ENCODE measurements at places on chromosomes 4 and X.

DNA sequence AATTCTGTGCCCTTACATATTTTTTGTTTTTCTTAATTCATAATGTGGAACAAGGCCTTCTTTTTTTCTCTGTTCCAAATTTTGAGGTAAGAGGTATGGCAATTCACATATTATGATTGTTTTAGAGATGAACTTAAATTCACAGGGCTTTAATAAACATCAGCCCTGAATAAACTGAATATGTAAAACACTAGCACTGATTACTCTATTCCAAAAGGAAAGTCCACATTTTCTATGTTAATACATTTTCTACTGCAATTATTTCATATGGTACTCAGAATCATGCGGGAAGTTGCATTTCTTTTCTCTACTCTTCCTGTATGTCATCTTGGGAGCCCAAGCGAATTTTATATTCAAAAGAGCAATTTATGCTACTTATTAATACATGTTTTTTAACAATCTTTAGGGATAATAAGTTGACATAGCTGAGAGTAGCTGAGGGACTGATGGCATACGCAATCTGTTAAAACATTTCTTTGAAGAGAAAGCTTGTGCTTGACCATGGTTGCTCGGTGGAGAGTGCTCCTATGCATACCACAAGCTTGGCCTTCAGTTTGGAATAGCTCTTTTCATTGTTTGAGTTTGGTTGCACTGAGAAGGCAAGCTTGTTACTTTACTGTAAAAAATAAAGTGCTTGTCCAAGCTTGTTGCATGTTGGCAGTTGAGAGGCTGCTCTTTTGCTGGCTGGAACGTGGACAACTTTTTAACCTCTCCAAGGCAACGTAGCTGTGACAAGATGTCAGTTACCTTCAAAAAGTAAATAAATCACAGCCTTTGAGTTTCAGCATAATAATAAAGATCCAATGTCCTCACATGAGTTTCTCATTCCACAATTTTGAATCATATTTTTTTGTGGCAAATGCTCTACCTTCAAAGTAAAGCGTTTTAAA is 196.3 kb upstream of the SPRY1 start:
- no peak for DNase-seq

DNA sequence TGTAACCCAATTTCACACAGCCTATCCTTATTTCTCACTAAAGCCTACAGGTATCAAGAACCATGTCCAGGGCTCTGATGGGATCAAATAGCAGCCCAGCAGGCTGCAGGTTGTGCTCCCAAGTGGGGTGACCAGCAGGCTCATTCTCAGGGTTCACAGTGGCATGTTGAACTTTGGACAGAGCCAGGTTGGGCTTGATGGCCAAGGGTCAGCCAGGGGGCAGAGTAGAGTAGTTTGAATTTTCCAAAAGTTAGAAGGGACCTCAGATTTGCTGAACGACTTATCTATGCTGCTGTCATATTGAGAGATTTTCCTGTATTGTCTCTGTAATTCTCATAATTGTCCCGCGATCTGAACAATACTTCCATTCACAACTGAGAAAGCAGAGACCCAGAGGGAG is 310.8 kb upstream of the BOD1L1 start:
- no peak for DNase-seq

- no peak for DNase-seq
These were observed 182.2 kb downstream of the CAMK2D start for GRCh38 chr4:113579360-113579759.

DNA sequence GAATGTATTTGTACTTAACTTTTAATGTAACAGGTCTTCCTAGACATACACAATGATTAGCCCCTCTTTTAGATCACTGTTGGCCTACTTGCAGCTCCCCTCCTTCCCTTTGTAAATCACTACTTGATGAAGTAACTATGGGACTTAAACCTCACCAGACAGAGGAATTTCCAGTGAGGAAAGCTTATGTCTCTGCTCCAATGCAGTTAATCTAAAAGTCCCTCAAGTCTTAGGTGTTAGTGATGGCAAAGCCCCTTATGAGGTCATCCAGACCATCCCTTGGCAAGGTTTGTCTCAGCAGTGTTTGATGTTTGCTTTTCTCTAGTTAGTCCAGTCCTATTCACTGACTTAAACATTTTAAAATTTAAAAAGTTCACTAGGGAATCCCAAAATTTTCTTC is 877.3 kb upstream of the INTU start:
- no peak for DNase-seq

DNA sequence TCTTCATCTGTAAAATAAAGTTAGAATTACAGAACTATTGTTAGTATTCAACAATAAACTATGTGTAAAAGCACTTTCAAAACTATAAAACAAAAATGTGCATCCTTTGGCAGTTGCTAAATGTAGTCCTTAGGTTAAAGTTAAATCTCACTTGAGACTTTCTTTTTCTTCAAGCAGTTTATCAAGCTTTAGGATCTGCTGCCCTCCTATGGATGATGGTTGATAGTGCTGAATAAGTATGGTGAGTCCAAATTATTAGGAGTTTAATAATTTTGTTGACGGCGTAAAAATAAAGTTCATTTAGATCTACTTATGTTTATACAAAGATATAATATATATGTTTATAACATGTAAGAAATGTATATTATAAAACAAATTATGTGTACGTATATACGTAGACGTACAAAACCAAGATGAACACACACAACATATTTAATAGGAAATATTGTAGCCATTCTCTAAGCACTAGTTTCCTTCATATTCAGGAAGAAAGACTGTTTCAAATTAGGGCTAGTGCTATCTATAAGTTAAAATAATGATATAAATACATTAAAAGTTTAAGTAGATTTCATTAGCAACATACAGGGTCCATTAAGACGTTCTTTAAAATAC is 22.3 kb downstream of the UGT2A2 start:
- DNase-seq = no peak

DNA sequence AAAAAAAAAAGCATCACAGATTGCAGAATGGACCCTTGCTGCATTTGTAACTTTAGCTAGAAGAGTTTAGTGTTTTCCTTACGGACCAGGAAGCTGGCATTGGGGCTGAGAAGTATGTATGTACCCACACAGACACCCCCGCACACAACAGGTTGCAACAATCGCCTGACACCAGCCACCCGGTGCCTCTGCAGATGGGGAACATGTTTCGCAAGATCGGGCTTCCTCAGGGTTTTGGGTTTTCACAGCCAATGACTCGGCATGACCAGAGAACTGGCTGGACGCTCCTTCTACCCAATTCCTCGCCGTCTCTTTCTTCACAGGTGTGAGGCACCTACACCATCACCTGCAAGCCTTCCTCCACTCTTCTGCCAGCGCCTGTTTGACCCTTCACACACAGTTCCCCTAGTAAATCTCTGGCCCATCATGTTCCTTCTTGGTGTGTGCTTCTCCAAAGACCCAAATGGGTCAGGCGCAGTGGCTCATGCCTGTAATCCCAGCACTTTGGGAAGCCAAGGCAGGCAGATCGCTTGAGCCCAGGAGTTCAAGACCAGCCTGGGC is 70.4 kb downstream of the DHRSX start:
- no peak for DNase-seq

DNA sequence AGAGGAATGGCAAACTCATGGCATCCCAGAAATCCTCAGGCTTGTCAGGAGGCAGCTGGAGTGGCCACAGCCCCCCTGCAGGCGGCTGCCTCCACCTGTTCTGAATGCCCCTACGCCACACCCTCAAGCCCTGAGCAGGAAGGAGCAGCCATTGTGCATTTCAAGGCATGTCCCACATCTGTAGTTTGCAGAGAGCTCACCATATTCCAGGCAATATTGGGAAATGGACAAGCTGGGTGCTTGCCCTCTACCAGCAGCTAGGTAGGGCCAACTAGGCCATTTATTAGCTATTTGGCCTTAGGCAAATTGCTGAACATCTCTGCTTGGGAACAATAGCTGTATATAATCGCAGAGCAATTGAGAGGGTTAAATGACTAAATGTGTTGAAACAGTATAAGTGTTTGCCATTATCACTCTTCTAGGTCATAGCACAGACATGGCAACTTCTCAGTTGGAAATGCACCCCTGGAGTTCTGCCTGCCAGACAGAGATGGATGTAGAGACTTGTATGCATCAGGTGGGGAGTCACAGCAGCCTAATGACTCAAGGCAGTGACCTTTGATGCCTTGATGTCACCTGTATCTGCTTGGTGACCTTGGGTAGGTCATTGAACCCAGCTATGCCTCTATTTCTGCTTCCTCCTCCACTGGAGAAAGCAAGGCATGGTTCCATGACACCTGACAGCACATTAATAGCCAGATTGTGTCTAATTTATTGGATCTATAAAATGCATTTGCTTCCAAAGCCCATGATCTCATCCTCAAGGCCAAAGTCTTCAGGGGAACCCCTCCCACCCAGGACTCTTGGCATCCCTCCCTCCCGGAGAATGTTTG is 52.8 kb downstream of the FHDC1 start:
- no peak for DNase-seq

GRCh38 chr4:155249016-155249566 is 40.7 kb downstream of the NPY2R start:
- no peak for DNase-seq

- DNase-seq = no peak
These were observed 1.6 kb upstream of the ZC4H2 start for GRCh38 chrX:64977830-64978229.

DNA sequence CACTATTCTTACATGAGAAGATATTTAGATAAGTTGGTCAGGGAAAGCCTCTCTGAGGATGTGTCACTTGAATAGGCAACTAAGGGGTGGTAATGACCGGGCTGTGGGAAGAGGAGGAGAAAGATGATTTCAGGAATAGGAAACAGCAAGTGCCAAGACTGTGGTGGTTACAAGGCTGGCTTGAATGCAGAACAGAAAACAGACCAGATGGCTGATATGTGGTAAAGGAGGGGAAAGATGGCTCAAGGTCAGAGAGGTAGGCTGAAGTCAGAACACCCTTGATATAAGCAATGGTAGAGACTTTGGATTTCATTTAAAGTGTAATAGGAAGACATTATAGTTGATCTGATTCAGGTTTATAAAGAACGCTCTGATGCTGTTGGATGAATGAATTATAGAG is 15.0 kb downstream of the TLR7 start:
- no peak for DNase-seq

DNA sequence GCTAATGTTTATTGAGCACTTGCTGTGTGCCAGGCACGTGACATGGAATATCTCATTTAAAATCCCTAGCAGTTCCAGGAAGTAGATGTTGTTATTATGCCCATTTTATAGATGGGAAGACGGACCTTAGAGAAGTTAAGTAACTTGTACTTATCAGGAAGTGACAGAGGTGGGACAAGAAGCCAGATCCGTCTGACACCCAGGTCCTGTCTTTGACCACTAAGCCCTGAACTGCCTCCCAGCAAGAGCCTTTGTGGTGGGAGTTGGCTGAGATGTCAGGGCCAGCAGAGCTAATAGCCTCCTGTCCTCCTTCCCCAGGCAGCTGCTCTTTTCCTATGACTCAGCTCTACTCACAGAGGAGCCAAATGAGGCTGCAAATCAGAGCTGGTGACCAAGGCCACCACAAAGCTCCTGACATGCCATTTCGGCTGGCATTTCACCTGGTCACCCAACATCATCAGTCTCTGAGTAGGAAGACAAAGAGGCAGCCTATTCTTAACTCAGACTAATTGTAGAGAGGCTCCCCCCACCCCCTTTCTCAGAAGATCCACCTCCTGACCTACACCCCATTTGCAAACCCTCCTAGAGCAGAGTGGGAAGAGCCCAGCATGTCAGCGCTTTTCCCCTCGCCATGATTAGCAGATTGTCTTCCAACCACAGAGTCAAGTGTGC is 175.1 kb upstream of the KIT start:
- no peak for DNase-seq

DNA sequence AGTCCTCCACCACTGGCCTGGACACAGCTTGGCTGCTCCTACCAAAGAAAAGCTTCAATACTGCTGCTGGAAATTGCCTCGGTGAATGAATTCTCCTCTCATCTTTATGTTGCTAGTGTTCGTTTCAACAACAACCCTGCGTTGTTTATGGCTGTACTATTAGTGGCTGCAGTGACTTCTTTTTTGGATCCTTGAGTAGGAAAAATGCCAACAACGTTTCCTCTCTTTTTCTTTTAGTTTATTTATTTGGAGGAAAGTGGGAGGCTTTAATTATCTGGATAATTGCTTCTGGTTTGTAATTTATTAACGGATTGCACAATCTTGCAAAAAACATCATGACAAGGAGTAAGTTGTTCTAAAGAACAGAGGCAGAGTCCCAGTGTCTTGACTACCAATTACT is 464.1 kb upstream of the TRAM1L1 start:
- DNase-seq = no peak

- no peak for DNase-seq
These were observed 135.7 kb downstream of the QDPR start for GRCh38 chr4:17376205-17376604.

DNA sequence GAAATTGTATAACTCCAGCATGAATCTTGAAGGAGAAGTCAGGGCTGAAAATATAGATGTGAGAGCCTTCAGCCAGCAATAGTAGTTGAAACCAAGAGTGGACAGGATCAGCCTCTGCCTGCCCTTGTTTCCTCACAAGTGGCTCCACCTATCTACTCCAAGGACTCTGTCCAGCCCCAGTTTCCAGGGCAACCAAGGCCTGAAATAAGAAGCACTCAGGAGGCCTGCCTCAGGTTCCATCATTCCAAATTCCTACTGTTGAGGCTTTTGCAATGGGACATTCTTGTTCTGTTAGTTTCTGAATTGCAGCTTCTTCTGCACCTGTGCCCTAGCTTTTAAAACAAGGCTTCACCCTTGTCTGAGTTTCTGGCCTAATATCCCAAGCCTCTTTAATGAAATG is 41.6 kb downstream of the TRPC5OS start:
- no peak for DNase-seq

DNA sequence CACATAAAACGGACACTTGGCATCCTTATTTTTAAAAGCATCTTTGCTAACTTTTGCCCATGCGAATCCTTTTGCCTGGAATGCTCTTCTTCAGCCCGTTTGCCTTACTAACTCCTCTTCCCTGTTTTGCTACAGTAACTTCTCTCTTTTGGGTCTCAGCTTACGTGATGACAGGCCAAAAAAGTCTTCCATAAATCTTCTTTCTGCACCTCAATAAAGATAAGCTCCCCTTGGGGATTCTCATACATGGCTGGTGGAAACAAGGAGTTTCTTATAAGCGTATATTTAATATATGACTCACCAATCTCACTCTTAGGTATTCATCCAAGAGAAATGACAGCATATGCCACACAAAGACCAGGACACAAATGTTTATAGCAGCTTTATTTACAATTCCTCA is 192.7 kb downstream of the RCHY1 start:
- DNase-seq = no peak

GRCh38 chrX:119880552-119881437 is 9.2 kb downstream of the NDUFA1 start:
- DNase-seq = peak; percentile 1

GRCh38 chrX:107710617-107711391 is 64.8 kb downstream of the TSC22D3 start:
- DNase-seq = no peak

DNA sequence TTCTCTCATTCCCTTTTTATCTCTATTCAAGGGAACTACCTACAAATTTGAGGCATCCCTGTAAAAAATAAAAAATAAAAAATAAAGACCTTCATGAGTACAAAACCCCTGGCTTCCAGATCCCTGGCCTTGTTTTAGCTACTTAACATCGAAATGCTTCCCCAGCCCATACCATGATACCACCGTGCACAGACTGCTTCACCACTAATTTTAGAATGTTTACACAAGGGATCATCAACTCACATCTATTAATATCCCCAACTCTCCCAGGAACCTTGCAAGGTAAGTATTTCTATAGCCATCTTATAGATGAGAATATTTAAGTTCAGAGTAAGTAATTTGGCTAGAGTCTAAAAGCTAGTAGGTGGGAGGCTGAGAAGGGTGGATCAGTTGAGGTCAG is 51.7 kb downstream of the UCHL1 start:
- DNase-seq = no peak

GRCh38 chr4:163976588-163976987 is 482.1 kb downstream of the TMA16 start:
- DNase-seq = no peak
